ENCODE measurements at places on chromosomes 3 and 15.

- no peak for DNase-seq
These were observed 151.7 kb upstream of the GRM7 start for GRCh38 chr3:6709178-6709577.

DNA sequence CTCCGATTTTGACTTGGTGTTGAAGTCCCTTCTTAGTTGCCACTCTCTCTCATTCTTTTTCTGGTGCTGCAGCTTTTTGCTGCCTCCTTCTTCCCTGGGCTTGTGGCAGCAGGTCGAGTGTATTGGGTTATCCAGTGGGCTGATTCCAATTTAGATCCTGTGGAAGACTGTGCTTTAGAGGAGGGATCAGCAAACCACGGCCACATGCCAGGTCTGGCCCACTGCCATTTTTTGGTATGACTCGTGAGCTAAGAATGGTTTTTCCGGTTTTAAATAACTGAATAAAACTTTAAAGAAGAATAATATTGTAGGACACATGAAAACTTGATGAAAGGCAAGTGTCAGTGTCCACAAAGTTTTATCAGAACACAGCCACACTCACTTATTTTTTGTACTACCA is 330.5 kb downstream of the ROBO2 start:
- DNase-seq = no peak

DNA sequence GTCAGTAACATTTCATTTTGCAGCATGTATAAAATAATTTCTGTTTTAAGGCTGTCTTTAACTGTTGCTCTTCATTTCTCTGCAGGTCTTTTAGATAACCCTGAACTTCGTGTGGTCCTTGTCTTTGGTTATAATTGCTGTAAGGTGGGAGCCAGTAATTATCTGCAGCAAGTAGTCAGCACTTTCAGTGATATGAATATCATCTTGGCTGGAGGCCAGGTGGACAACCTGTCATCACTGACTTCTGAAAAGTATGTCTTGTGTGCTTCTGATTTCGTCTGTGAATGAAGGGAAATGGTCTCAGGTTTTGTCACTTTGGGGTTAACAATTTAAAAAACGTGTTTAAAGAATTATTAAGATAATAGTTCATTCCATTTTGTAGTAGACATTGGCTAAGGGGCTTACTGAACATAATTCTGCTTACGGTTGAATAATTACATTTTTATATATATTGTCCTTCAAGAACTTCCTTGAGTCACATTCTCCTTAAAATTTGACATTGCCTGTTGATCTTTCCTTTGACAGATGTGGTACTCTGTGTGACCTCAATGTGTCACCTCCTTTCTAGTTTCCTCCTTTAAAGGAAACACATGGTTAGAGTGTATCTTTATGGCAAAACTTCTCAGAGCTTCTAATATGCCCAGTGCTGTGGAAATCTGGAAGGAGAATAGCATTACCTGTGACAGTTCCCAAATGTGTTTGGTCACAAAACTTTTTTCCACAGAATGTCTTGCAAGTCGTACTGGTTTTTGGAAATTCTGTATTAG is 26.3 kb downstream of the FBXO22 start:
- DNase-seq = no peak

DNA sequence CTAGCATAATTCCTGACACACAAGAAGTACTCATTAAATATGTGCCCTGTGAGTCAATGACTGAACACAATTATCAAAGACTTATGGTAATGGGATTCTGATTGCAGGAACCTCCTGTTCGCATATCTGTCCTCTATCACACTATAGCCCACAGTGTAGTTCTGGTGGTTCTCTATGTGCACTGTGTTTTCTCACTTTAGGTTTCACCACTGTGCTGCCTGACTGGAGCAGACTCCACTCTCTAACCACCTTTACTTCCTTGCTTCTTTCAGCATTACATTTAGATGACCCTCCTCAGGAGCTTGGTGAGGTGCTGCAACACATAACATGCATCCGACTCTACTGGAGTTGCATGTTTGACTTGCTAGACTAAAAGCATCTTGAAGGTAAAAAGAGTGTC is 777.1 kb downstream of the SQOR start:
- DNase-seq = no peak

- no peak for DNase-seq
These were observed 95.4 kb downstream of the PLOD2 start for GRCh38 chr3:146065573-146066006.

- no peak for DNase-seq
These were observed 129.9 kb downstream of the VGLL4 start for GRCh38 chr3:11513817-11514135.

- DNase-seq = no peak
These were observed 100.1 kb upstream of the LPP start for GRCh38 chr3:188053710-188054380.

DNA sequence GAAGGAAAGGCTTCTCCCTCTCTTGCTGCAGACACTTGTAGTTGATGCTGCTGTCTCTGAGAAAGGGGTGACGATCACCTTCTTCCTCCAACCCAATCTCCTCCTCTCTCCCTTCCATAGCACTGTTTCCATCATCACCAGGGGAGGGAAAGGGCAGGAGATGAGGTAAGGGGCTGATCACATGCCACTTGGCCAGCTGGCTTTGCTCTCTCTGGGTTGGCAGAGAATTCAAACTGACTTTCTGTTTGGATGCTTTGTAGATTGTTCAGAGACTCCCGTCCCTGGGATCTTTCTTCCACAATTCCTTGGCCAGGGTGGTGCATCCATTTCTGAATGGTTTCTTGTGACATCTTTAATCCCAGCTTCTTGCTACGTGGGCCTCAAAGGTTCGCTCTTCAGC is 43.2 kb upstream of the ZNF148 start:
- no peak for DNase-seq

- DNase-seq = no peak
These were observed 67.2 kb downstream of the LRRK1 start for GRCh38 chr15:100986158-100986896.

GRCh38 chr3:31918179-31919150 is 62.6 kb downstream of the OSBPL10 start:
- no peak for DNase-seq

DNA sequence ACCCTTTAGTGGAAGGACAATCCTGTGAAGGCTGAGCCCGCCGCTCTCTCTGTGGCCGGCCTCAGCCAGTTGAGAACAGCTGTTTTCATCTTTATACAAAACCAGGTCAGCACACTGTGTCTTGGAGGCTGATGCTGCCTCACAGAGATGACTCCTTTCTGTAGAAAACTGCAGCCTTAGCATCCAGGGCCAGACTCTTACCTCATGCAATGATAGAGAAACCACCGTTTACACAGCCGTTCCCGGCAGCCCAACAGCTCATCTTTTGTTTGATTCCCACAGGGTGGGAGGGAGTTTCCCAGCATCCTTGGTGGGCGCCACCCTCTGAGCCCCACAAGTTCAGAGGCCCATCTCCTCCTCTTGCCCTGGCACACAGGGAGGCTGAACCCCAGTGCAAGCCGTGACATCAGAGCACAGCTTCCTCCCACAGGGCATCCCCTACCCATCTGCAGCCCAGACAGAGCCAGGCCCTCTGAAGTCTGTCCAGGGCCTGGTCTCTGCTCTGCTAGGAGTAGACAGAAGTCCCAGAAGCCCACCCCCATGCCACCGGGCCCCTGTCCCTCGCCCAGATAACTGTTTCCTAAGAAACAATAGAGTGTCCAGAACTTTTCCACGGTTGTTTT is 105.0 kb downstream of the LRRK1 start:
- DNase-seq = no peak

- no peak for DNase-seq
These were observed 214.3 kb downstream of the OXSM start for GRCh38 chr3:26004172-26004571.

GRCh38 chr3:160851629-160852210 is 95.7 kb downstream of the PPM1L start:
- no peak for DNase-seq

GRCh38 chr3:37752649-37753025 is 109.0 kb upstream of the CTDSPL start:
- DNase-seq = no peak

DNA sequence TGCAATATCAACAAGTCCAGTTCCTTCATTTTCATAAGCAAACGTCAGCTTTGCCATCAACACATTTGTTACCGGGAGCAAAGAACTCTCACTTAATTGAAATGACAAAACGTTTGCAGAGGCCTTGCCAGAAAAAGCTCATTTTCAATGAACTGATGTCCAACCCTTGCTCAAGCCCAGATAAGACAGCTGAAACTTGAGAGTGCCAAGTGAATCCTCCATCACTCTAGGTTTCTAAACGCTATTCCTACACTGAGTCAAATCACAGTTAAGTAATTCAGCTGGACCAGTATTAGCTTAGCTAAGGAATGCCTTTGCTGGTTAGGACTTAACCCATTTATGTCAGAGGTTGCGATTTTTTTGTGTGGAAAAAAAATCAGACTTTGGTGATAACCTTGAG is 11.5 kb downstream of the CHSY1 start:
- no peak for DNase-seq

GRCh38 chr3:42265059-42265991 is 660 bp downstream of the CCK start:
- no peak for DNase-seq

DNA sequence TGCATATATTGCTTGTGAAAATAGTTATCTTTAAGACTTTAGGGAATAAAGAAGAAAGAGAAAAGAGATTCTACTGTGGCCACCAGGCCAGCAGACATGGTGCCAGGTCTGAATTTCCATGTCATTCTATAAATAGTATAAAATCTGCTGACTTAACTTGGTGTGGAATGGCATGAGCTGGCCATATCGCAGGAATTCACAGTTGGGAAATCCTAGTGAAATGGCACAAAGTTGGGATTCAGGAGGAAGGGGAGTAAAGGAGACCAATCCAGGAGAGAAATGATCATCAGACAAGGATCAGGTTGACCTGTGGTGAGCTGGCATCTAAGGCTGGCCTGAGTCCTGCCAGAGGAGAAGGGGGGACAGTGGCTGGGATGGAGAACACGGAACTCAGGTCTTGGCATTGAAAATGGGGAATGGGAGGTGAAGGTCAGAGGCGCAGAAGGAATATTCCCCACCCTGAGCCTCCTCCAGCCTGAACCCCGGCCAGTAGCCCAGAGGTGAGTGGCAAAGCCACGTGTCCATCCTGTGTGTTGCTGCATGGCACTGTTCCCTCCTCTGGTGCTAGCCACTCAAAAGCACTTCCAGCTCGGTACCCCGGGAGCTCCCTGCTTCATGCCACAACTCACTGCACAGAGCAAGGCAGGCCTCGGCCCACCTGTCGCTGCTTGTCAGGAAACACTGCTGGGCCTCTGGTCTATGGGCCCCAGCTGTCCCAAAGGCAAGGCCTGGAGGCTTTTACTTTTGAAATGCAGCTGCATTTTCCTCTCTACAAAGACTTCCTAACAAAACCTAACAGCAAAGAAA is 51.4 kb downstream of the SSUH2 start:
- DNase-seq = no peak

DNA sequence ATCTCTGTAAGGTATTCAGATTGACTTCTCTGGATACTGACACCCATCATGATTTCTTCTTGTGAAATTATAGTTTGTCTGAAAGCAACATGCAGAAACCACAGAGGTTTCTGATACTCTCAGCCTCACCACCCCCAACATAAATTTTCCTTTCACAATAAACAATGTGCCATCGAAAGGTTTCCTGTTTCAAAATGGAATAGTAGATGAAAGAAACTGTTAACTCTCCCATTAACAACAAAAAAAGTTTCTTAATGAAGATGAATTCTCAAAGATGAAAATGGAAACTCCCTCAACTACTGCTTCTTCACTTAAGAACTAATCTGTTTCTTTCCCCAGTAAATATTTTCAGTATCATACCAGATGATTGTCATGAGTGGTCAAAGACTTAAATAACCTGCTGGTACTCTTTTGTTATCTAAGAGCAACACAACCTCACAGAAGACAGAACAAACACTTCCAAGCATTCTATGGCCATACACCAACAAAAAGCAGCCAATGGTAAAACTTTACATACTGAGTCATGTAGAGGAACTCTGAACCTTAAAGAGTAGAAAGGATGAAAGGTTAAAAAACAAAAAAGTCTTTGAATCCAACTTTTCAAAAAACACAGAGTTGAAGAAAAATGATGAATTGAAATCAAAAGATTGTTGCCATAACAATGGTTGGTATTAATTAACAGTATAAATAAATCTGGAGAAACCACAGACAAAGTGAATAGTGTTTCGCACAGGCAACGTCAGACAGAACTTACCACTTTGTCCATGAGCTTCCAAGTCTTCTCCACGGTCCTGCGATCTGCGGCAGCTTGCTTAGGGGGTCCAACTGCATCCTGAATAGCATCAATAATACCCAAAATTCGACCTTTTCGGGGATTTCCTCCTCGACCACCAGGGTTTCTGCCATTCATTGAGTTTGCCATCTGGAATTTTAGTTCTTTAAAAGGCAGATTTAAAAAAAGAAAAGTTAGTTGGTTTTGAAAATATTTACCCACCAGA is 1.9 kb downstream of the CBLB start:
- DNase-seq = no peak

DNA sequence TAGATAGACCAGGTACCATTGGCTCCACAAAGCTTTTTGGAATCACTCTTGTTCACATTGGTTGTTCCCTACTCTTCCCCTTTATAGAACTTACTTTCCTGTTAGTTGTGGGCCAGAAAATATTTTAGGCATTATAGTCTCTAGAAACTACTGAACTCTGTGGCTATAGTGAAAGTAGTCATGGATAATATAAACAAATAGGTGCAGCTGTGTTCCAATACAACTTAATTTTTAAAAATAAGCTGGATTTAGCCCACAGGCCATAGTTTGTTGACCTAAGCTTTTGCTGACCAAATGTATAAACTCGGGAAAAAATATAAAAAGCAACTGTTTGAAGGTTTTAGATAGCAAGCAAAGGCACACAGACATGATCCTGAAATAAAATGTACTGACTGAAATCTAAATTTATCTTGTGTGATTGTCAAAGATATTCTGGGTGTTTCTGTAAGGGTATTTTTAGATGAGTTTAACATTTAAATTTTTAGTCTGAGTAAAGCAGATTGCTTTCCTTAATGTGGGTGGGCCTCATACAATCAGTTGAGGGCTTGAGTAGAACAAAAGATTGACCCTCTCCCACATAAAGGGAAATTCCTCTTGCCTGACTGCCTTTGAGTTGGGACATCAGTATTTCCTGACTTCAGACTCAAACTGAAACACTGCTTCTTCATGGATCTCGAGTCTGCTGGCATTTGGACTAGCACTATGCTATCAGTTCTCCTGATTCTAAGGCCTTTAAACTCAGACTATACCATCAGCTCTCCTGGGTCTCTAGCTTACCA is 13.2 kb downstream of the IQCB1 start:
- no peak for DNase-seq

DNA sequence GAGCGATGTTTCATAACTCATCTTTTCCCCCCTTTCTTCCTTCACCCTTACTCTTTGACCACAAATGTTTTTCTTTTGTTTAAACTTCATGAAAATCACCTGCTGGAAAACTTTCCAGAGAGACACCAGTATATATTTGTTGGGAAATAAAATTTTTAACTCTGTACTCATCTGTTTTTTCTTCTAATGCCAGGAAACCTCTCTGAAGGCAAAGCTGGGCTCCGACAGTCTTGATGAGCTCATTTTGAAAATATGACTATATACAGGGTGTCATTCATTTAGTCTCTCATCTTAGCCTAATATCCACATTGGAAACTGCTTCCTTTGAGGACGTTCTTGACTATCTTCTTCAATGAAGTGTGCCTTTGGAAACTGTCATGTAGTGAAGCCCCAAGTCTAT is 339.6 kb upstream of the ROBO2 start:
- no peak for DNase-seq

- DNase-seq = no peak
These were observed 9.1 kb downstream of the GHRL start for GRCh38 chr3:10283638-10284037.
